ENCODE measurements at places on chromosomes 2 and 18. TPM values are rescaled to one million over a fixed set of nuclear protein-coding genes. Genes with fewer than 3 reads are reported as not detected.
A peak's percentile ranks its signal among the peaks of the same experiment; 100 is the strongest.

- DNase-seq = no peak
Observed at GRCh38 chr18:12645751-12646203, 12.1 kb downstream of the SPIRE1 start.

DNA sequence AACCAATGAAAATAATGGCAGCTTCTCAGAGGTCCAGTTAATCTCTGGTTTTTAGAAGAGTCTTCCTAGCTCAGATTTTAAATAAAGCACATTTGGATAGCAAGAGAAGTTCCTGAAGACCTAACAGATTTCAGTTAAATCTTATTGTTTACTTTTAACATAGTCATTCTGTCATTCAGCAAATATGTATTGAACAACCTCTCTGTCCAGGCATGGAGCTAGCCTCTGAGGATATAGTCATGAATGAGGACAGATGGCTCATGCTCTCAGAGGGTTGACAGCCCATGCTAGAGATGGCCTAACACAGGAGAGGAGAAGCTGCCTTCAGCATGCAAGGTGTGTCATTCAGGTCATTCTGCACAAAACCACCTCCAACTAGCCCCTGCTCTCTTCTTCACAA, 6.2 kb downstream of the CCBE1 start:
- no peak for DNase-seq

- no peak for DNase-seq
Observed at GRCh38 chr2:168633200-168633599, 169.2 kb upstream of the NOSTRIN start.

GRCh38 chr18:2686349-2686968, 30.9 kb downstream of the SMCHD1 start:
- DNase-seq = no peak

DNA sequence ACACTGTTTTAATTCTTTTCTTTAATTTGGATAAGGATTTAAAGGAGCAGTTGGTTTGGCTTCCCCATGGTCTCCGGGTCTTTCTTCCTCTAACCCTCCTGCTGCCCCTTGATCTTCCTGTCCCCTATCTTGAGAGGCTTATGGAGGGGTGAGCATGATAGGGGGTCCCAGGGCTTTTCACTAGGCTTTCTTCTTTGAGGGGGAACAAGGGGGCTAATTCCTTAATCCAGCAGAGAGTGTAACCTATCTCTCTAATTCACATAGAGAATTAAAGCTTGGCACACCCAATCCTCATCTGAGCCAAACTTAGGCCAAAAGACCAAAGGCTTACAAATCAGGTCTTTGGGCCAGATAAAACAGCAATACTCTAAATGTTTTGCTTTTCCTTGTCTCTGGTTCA, 21.5 kb upstream of the C2orf66 start:
- no peak for DNase-seq

DNA sequence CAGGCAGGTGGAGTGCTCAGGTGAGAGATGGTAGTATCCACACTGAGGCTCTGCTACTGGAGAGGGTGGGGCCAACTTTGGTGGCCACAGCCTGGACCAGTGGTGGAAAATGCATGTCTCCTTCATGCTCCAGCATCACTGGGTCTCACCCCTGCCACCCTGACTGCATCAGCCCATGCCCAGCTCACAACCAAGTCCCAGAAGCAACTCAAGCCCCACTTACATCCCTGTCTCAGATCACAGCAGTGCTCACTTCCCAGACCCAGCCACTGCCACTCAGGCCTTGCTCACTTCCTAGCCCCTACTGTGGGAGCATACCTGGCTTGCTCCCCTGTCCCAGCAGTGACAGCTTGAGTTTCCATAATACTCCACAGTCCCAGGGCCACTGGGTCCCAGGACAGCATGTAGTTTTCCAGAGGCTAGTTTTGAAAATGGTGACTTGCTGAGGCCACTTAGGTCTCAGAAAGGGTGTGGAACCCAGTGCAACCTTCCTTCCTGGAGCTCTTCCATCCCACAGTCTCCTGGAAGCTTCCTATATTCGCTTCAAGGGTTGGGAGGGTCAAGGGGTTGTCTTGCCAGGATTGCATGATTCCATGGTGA, 58.8 kb downstream of the GPC1 start:
- DNase-seq = no peak

GRCh38 chr18:48898521-48898920, 52.2 kb downstream of the SMAD7 start:
- no peak for DNase-seq

PSMA8 gene
- total RNA-seq = not detected

- no peak for DNase-seq
Observed at GRCh38 chr2:13584020-13584419, 867.3 kb downstream of the TRIB2 start.

RAPH1 gene
- total RNA-seq = 28.9 TPM

- DNase-seq = no peak
Observed at GRCh38 chr2:128444816-128445522, 126.3 kb upstream of the HS6ST1 start.

DNA sequence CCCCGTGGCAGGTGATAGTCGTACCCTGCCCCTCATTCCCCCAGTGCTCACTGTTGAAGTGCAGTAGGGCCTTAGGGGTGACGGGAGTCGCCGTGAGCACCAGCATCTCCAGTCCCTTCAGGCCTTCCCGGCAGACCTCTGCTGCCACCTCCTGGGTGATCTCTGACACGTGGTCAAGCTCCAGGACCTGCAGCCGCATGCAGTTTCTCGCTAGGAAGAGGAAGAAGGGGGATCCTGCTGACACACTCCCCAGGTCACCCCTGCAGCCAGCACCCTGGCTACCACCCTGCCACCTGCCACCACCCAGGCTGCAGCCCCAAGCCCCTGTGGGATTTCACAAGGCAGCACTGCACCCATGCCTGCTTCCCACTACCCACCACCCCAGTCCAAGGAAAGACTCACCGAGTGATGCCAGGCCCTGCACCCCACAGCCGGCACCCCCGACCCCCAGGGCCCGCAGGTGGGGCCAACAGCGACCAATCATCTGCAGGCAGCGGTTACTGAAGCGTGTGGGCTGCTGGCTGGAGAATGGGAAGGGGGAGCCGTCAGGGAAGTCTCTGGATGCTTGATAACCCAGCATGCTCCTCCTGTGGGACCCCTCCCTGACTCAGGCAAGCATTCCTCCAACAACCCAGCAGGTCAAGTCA, 23.8 kb downstream of the FBXO41 start:
- DNase-seq = no peak

DLX2 gene
- 0.08 TPM for total RNA-seq

- no peak for DNase-seq
Observed at GRCh38 chr18:29250843-29251242, 1073.9 kb upstream of the CDH2 start.

GRCh38 chr2:165864296-165864695, 70.2 kb upstream of the GALNT3 start:
- no peak for DNase-seq

GRCh38 chr2:84487298-84487996, 28.4 kb upstream of the SUCLG1 start:
- DNase-seq = no peak

- no peak for DNase-seq
Observed at GRCh38 chr2:111091811-111092211, 28.9 kb upstream of the BCL2L11 start.

- no peak for DNase-seq
Observed at GRCh38 chr2:15023221-15023620, 390.7 kb downstream of the LRATD1 start.

DNA sequence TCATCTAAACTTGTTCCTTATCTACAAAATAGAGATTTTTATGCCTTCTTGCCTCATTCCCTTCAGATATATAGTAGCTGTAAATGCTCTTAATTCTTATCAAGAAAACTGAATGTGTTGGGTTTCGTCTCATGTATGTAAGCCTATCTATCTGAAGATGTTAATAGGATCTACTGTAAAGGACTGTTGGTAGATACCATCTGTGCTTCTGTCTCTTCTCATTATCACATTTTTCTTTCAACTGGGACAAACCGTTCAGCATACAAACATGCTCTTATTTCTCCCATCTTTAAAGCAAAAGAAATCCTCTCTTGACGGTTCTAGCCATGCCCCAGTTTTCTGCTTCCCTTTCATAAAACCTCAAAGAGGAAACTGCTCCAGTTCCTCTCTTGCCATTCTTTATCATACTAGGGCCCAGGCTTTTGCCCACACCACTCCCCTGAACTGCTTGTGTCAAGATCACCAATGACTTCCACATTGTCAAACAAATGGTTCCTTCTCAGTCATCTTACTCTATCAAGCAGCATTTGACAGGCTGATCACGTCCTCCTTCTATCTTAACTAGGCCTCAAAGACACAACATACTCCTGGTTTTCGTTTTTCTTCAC, 88.7 kb downstream of the ARHGEF33 start:
- no peak for DNase-seq

GRCh38 chr2:38093527-38094165, 17.7 kb upstream of the CYP1B1 start:
- DNase-seq = no peak

DNA sequence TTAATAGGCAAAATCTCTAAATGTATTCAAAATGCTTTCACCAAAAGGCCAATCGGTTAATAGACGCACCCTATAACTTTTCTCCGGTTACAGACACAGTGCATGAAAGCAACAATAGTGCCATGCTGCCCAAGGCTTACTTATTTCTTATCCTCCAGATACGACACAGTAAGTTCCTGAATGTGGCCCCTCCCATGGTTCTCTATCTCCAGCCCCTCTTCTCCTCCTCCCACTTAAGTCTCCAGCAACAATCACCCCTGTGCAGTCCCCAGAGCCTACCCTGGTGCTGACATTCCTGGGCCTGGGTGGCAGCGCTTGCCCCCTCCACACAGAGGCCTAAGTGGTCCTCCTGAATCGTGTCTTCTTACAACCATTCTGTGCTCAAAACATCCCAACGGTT, 3.6 kb downstream of the KIDINS220 start:
- no peak for DNase-seq

COLEC12 gene
- 1.8 TPM for total RNA-seq

PDE6D gene
- total RNA-seq = 34.6 TPM

DNA sequence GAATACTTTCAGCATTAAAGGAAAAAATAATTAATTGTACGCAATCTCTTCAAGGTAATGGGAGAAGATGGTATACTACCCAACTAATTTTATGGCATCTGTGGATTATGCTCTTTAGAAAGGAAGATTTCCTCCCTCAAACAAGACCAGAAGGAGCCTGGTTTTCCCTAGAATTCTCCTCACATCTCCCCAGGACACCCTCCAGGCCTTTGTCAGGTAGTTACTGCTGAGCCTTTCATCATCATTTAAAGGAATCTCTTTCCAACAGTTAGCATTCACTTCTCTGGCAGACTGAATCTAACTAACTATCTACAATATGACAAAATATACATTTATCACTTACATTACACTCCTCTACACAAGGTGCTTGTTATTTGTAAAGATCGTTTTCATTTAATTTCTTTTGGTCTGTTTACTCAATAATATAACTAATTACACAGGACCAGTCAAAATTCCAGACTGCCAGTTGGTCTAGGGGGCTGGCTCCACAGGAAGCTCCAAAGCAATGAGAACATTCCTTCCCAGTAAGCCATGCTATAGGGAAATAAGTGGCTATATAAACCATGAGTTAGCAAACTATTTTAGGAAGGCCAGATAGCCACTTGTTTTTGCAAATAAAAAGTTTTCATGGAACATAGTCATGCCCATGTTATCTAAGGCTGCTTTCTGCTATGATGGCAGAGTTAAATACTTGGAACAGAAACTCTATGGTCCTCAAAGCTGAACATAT, 19.1 kb downstream of the ZNF24 start:
- no peak for DNase-seq

GRCh38 chr2:122150524-122151280, 395.3 kb downstream of the TSN start:
- DNase-seq = no peak

SRSF7 gene
- 67.6 TPM for total RNA-seq

DNA sequence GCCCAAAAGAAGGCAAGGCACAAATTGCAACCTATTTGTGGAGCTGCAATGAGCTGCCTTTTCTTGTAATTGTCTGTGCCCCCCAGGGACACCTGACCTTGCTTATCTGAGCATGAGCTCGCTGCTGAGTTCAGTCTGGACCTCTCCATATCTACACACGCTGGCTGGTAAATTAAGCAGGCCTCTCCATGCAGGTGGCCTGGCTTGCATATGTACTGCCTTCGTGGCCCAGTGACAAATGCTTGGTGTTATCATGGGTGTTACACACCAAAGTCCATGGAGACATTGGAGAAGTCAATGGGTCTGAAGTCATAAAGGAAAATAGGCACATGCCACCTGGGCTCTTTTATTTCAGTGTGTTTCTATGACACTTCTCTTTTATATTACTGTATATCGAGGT, 121.2 kb downstream of the IRS1 start:
- DNase-seq = no peak

- no peak for DNase-seq
Observed at GRCh38 chr2:208101716-208102631, 22.4 kb downstream of the CRYGD start.

GRCh38 chr2:109261906-109262631, 133.1 kb downstream of the SH3RF3 start:
- DNase-seq = no peak

DNA sequence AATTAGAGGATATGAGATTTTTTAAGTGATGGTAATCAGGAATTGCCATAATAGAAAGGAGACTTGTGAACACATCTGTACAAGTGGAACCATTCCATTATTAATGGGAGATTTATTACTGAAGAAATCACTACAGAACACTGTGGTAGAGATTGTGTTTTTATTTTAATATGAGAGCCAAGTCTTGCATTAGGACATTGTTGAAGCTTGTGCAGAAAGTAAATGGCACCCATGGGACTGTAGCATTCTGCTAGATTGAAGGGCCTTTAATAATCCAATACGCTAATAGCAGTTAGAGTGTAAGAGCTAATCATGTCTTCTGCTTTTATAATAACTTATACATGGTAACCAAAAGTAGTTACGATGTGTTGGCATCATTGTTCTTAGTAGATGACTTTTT, 83.6 kb downstream of the VRK2 start:
- no peak for DNase-seq

- no peak for DNase-seq
Observed at GRCh38 chr2:165637396-165637795, 156.7 kb downstream of the GALNT3 start.

DNA sequence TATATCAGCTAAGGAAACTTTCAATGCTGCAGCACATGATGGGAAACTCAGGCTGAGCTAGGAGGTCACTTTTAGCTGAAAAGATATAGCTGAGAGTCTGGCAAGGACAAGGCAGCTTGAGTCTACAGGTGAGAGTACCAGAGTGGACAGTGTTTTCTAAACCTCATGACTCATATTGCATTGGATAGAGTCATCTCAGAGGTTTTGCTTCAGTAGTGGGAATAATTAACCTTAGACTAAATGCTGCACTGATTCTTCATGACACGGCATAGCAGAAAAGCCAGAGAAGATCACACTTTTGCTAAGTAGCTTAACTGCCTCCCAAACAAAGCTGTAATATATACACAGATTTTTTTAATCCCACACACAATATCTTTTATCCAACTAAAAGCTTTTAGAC, 865.0 kb upstream of the CDH2 start:
- DNase-seq = peak; percentile 14

- DNase-seq = no peak
Observed at GRCh38 chr2:101440127-101440738, 34.7 kb downstream of the RFX8 start.

FEV gene
- total RNA-seq = not detected

GRCh38 chr2:217713395-217714286, 289.2 kb downstream of the TNS1 start:
- no peak for DNase-seq
